ENCODE measurements at places on chromosomes 7 and 10. TPM values are rescaled to one million over a fixed set of nuclear protein-coding genes. Genes with fewer than 3 reads are reported as not detected.

DNA sequence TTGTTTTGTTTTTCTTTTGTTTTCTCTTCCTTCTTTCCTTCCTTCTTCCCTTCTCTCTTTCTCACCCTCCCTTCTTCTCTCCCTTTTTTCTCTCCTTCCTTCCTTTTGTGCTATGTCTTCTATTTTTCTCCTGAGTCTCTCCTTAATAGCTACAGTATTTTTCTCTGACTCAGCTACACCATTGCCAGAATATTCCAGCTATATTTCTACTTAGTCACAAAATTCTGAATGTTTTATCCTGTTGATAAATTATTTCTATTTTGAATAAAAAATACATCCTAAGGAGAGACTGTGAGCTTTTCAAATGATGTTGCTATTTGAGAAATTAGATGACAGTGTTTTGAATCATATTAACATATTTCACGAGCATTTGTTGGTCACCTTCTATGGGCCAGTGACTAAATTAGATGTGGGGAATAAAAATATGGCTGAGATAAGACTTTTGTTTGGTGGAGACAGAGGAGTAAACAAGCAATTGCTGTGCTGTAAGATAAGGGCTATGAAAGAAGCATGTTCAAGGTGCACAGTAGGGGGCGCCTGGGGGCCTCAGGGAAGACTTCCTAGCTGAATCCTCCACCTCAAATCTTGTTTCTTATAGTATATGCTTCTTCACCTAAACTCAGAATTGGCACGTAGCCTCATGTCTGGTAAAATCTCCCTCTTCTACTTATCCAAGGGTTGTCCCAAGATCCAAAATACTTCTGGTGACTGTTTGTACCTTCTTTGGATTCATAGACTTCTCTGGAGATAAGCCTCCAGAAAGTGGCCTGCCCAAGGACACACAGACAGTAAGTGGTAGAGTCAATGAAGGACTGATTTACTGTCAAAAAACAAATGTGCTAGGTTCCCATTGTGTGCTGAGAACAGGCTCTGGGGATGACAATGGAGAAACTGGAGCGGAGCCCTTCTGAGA, 115.5 kb upstream of the CREB5 start:
- H3K27ac ChIP-seq = no peak overlapping the region
- no peak overlapping the region for H3K4me3 ChIP-seq
- H3K27me3 ChIP-seq = no peaks in the 10 kb centered on the region
- no peaks in the 10 kb centered on the region for H3K36me3 ChIP-seq
- DNase-seq = peak; percentile 17

DNA sequence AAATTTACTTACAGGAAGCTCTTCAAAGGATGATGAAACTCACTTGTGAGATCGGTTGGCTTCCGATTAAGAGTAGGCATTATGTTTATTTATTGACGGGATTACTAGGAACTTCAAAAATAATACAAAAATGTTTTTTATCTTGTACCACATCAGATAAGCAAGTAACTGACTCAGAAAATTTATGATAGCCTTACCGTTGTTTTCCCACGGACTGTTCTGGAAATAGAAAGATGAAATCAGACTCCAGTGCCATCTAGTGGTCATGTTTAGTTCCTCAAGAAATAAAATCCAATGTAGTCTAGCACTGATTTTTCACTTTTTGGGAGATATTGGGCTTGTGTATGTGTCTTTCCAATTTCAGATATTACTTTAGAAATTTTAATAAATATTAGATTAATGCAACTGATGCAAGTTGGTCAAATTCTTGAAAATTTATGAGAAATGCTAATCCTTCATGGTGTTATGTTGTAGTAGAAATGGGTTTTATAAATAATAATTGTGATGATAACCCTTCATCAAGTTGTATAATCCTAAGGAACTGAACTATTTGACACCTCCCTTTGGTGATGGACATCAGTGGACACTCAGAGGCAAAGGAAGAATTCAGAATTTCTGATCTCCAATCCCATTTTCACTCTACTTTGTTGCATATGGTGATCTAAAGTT, 168.8 kb downstream of the TMEM26 start:
- peaks cover 5% of the 10 kb centered on the region for H3K4me1 ChIP-seq
- H3K36me3 ChIP-seq = no peaks in the 10 kb centered on the region
- H3K4me3 ChIP-seq = no peak overlapping the region
- no peak for DNase-seq

DNA sequence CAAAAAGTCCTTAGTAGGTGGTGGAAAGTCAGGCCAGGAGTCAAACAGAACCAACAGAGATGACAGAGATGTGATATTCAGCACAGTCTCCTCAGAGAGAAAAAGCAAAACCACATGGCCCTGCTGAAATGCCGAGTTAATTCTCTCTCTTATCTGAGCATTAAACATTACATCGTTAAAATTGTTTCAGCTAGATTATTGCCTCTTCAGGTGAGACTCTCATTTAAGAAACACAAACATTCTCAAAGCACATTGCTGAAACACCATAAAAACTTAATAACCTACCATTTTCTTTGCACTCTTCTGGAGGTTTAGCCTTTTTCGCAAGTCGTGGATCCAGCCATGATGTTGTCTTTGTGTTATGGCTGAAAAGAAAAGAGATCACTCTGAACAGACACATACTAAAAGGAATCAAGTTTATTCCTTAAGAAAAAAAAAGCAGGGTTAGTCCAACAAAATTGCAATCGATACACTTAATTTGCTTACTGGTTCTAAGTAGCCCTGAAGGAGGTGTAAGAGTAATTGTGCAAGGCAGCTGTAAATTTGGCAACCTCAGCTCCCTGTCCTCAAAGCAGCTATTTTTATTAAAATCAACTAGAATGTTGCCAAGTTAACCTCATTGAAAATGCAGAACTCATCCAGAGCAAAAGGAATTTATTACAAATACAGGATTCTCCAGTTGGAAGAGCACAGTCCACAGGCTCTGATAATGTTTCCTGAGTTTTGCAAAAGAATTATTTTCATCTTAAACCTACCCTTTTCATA, 691.1 kb downstream of the PHTF2 start:
- no peak overlapping the region for H3K27ac ChIP-seq
- no peaks in the 10 kb centered on the region for H3K27me3 ChIP-seq
- H3K4me1 ChIP-seq = no peaks in the 10 kb centered on the region

- H3K36me3 ChIP-seq = no peaks in the 10 kb centered on the region
- no peak for DNase-seq
- H3K27ac ChIP-seq = no peak overlapping the region
- H3K4me3 ChIP-seq = no peak overlapping the region
- H3K27me3 ChIP-seq = no peaks in the 10 kb centered on the region
- H3K4me1 ChIP-seq = no peaks in the 10 kb centered on the region
Observed at GRCh38 chr7:134355927-134356326, 39.2 kb upstream of the SLC35B4 start.

DNA sequence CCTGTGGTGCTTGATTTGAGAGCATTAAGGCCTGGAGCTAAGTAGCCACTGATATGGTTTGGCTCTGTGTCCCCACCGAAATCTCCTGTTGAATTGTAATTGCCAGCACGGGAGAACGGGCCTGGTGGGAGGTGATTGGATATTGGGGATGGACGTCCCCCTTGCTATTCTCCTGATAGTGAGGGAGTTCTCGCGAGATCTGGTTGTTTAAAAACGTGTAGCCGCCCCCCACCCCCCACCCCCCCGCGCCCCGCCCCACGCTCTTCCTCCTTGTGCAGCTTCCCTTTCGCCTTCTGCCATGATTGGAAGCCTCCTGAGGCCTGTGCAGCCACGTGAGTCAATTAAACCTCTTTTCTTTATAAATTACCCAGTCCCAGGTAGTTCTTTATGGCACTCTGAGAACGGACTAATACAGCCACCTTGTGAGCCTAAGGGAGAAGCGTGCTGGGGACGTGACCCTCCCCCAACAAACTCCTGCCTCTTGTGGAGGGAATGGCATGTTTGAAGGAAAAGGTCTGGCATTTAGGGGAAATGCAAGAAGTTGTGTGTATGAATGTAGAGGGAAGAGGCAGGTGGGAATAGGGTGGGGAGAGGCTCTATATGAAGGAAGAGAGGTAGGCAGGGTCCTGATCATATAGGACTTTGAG, 118.0 kb upstream of the KMT2C start:
- no peak overlapping the region for H3K4me3 ChIP-seq
- no peaks in the 10 kb centered on the region for H3K36me3 ChIP-seq
- H3K4me1 ChIP-seq = no peaks in the 10 kb centered on the region
- no peaks in the 10 kb centered on the region for H3K27me3 ChIP-seq

DNA sequence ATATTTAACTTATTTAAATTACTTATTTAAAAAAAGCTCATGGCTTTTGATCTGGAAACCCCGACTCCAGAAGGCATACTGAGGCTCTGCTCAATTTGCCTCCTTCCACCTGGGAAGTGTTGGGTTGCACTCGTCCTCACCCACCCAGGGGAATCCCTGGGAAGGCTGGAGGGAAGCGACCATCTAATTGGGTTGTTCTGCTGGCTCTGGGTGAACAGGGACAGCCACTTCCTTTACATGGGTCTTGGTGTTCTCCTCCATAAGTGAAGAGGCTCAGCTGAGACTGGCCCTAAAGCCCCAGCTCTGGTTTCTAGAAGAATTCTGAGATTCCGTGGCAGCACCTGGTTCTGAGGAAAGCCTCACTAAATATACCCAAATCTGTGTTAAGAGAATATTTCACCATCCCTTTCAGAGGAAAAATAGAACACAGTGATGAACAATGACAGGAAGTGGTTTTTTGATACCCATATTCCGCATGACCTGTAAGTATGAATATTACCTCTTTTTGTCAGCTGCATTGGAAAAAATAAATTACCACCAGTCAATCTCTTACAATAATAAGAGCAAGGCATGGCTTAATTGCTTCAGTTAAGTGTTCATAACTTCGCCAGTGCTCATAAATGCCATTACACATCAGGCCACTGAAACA, 131.1 kb upstream of the SHH start:
- no peak overlapping the region for H3K27ac ChIP-seq
- no peak overlapping the region for H3K4me3 ChIP-seq
- no peaks in the 10 kb centered on the region for H3K4me1 ChIP-seq
- H3K27me3 ChIP-seq = no peaks in the 10 kb centered on the region

DNA sequence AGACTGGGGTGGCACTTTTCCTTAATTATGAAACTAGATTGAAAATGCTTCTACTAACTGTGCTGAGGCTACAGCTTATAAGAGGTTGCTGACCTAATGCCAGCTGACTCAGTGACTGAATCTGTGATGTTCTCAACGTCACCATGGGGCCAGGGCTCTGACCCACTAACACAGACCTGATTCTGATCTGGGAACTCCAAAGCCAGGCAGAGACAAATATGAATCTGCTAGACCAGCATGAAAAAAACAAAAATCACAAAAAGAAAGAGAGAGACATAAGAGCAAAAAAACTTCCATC, 16.1 kb downstream of the USP6NL start:
- H3K4me3 ChIP-seq = no peak overlapping the region
- no peaks in the 10 kb centered on the region for H3K4me1 ChIP-seq
- no peak overlapping the region for H3K27ac ChIP-seq
- no peaks in the 10 kb centered on the region for H3K36me3 ChIP-seq
- no peaks in the 10 kb centered on the region for H3K27me3 ChIP-seq
- DNase-seq = no peak

GRCh38 chr10:44724415-44725174, 186.5 kb upstream of the TMEM72 start:
- DNase-seq = no peak
- no peak overlapping the region for H3K4me3 ChIP-seq
- H3K27ac ChIP-seq = no peak overlapping the region
- H3K36me3 ChIP-seq = no peaks in the 10 kb centered on the region
- H3K4me1 ChIP-seq = no peaks in the 10 kb centered on the region
- no peaks in the 10 kb centered on the region for H3K27me3 ChIP-seq

- no peak overlapping the region for H3K4me3 ChIP-seq
- no peak for DNase-seq
- H3K4me1 ChIP-seq = peaks cover 2% of the 10 kb centered on the region
- H3K36me3 ChIP-seq = no peaks in the 10 kb centered on the region
- no peak overlapping the region for H3K27ac ChIP-seq
- H3K27me3 ChIP-seq = no peaks in the 10 kb centered on the region
Observed at GRCh38 chr7:116986611-116987565, 33.6 kb downstream of the ST7 start.

DNA sequence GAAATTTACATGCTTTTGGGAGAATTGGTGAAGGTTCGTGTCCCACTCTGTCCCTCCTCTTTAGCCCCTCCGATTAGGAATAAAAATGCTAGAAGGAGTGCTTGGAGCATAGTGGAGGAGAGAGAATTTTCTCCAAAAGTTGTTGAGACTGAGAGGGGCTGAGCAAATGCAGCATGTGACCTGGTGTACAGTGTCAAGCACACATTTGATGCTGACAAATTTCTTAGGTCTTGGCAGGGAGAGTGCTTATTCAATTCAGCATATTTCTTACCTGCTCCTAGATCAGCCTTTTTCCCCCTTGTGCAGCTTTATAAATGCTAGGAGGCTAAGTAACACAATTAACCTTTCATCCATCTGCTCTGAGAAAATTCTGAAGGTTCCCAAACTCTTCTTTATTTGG, 189.0 kb downstream of the GALNT17 start:
- H3K36me3 ChIP-seq = no peaks in the 10 kb centered on the region
- no peaks in the 10 kb centered on the region for H3K4me1 ChIP-seq
- H3K27ac ChIP-seq = no peak overlapping the region
- DNase-seq = no peak

GRCh38 chr10:131400513-131400912, 89.0 kb upstream of the TCERG1L start:
- DNase-seq = no peak
- H3K4me3 ChIP-seq = no peak overlapping the region
- no peak overlapping the region for H3K27ac ChIP-seq
- no peaks in the 10 kb centered on the region for H3K4me1 ChIP-seq
- no peaks in the 10 kb centered on the region for H3K27me3 ChIP-seq

- H3K27ac ChIP-seq = no peak overlapping the region
- no peaks in the 10 kb centered on the region for H3K4me1 ChIP-seq
- DNase-seq = no peak
- H3K4me3 ChIP-seq = no peak overlapping the region
Observed at GRCh38 chr10:4371691-4372295, 454.2 kb upstream of the AKR1E2 start.

GRCh38 chr10:118139321-118139720, 92.6 kb upstream of the RAB11FIP2 start:
- no peak overlapping the region for H3K4me3 ChIP-seq
- no peaks in the 10 kb centered on the region for H3K36me3 ChIP-seq
- H3K27me3 ChIP-seq = no peaks in the 10 kb centered on the region
- no peaks in the 10 kb centered on the region for H3K4me1 ChIP-seq

DNA sequence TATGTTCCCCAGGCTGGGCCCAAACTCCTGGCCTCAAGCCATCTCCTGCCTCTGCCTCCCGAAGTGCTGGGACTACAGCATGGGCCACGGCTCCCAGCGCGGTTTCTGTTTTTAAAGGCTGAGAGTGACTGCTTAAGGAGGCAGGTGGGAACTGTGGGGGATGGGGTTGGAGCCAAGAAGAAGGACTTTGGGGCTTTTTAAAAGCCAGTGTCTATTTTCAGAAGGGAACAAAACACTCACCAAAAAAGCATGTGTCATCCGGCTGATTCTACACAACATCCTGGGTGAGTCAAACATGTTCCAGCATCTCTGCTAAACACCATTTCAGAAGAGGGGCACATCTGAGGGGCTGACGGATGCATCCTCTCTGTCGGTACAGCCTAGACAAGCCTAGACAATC, 824.5 kb downstream of the TYW1 start:
- H3K4me3 ChIP-seq = no peak overlapping the region
- no peak for DNase-seq
- peaks cover 3% of the 10 kb centered on the region for H3K4me1 ChIP-seq

- no peak overlapping the region for H3K27ac ChIP-seq
- DNase-seq = no peak
- H3K4me1 ChIP-seq = no peaks in the 10 kb centered on the region
Observed at GRCh38 chr10:75449382-75450074, 18.1 kb downstream of the LRMDA start.

Gene IKZF1
- total RNA-seq = 37.8 TPM

Gene MPP7
- 37.2 TPM for total RNA-seq

Gene ZWINT
- 9.0 TPM for total RNA-seq

Gene GIMAP4
- 66.2 TPM for total RNA-seq

Gene RNF133
- 2.1 TPM for total RNA-seq

Measured in lung (tissue), 17 donors.